ENCODE measurements at places on chromosomes 7 and 10.
A peak's percentile ranks its signal among the peaks of the same experiment; 100 is the strongest.

DNA sequence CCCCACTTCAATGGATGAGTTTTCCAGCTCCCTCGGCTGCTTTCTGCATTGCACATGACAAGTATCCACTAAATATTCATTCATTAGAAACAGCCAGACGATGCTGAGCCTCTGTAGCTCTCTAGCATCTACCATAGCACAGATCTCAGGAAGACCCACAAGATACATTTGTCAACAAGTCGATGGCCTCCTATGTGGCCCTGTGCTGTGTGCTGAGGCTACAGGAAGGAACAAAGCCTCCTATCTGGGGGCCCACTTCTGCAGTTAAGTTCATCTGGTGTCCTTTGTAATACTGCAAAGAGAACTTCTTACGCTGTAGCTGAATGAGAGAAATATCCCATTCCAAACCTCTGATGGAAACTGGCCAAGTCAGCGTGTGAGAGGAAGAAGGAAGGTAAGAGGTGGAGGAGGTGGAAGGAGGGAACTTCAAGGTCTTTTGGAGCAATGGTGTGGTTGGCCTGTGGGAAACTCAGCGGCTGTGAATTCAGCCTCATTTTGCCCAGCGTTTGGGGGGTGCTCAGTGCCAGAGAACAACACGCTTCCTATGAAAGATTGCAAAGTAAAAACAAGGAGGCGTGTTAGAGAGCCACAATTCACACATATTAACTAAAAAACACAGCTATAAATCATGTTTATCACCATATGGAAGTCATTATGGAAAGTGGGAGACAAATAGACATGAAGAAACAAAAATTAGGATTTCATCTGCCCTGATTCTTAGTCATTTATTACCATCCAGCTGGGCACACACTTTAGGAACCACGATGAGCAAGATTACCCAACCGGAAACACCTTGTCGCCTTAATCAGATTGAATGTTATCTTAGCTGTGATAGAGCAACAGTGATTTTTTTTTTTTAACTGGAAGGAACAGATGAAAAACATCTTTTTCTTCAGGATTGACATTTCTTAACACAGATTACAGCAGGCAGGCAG, 62.2 kb upstream of the USP6NL start:
- no peak for DNase-seq

GRCh38 chr7:137538361-137538762, 194.8 kb upstream of the PTN start:
- DNase-seq: no peak

GRCh38 chr7:76428868-76429805, 4.4 kb downstream of the ZP3 start:
- peak; percentile 58 for DNase-seq

- DNase-seq: no peak
Measured at GRCh38 chr10:62979921-62980320, 153.2 kb upstream of the NRBF2 start.

- DNase-seq: no peak
Measured at GRCh38 chr10:71040846-71041605, 152.7 kb upstream of the PCBD1 start.

GRCh38 chr10:103557455-103557854, 64.0 kb downstream of the NEURL1 start:
- DNase-seq: no peak
